Stimulated activated CD8-positive, alpha-beta memory T cell treated with anti-CD3 and anti-CD28 coated beads, Interleukin-4, amount 100 ng/mL, for 4 hours (primary cell): ENCODE measurements at places on chromosomes 12 and 14.

DNA sequence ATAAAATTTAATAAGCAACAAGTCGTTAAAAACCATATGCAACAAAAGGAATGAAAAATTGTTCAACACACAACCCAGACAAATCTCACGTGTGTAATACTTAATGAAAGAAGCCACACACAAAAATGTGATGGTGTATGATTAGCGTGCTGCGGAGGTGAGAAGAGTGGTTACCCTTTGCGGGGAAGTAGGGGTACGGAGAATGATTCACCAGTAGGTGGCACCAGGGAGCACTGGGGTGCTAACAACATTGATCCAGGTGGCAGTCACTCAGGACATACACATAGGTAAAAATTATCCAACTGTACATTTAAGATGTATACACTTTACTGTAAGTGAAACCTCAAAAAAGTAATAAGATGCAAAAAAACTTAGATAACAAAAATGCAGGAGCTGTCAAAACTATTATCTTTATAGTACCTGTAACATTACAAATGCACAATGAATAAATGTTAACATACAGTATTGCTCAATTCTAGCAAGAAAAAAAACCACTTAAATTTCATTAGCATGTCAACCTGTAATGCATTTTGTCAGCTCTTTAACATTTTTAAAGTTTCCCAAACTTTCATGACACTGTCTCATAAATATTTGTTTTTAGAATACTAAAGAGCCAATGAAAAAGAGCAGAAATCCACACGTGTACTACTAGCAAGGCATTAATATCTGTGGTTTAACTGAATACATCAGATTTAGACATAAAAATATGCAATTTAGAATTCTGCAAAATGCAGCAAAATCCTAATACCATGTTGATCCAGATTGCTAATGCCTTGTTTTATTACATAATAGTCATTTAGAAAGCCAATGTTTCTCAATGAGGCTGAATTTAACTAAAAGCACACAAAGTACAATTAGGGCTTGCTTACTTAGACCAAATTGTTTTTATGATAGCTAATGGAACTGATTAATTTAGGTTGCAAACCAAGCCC lies 46.7 kb downstream of the TMCC3 start:
- DNase-seq = no peak

GRCh38 chr12:41762691-41763090 lies 382.0 kb downstream of the GXYLT1 start:
- no peak for DNase-seq

DNA sequence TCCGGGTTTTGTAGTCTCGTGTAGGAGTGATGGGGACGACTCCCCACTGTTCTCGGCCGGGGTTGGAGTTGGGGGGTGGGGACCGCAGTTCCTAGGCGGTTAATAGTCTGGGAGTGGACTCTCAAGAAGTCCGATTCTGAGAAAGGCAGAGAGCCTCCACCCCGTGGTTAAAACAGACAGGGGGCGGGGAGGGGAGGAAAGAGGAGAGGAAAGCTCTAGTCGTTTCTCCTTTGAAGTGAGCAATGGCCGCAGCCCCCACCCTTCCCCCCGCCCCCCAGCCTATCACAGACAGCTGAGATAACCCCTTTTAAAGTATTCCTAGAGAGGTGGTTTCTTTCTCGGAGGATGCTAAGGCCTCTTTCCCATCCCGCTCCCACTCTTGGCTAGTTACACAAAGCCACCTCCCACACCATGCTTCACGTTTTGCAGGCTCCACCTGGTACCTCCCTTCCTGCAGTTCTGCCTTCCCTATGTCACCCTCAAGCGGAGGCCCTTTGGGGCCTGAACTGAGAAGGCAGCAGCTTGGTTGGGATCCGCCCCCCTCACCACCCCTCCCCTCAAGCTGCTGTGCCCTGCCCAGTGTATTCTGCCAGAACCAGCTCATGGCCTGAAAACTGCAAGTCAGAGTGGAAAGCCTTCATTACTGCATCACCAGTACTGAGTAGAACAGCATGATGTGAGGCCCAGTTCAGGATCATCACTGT lies 853 bp downstream of the USP5 start:
- DNase-seq = no peak

GRCh38 chr12:8566525-8566924 lies 25.8 kb upstream of the CLEC4E start:
- DNase-seq = no peak

DNA sequence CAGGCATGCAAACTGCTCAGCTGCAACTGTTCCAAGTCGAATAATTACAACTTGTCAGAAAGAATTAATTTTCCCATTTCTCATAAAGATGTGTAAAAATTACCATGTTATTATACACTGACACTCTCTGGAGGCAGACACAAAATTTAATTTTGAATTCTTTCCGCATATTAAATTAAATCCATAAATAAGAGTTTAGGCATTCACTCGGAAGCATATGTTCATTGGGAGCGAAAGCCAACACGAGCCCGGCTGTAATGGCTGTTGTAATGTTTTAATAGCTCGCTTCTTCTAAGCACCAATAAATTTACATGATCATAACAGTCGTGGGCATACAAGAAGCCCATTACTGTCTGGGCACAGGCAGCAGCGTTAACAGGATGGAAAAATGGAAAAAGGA lies 189.6 kb upstream of the SOX5 start:
- no peak for DNase-seq

GRCh38 chr12:112349431-112349830 lies 32.8 kb downstream of the HECTD4 start:
- no peak for DNase-seq

DNA sequence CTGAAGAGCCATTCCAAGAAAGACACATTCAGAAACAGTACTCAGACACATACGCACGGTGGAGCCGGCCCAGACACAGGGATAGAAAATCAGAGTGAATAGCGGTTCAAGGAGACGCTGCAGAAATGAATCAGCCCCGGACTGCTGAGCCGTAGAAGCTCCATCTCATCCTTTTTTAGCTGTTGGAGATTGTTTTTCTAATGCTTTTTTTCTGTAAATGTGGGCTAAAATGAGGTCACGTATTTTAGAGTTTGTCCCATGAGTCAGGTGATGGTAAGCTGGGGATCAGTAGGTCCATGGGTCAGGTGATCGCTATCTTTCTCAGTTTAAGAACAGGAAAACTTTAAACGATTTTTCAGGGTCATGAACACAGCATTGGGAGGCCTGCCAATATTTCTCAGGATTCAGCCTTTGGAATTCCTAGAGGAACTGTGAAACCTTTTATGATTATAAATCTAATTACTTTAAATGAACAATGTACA lies 202.4 kb downstream of the ITPR2 start:
- no peak for DNase-seq

- DNase-seq = no peak
These were observed 643.8 kb upstream of the ALG10B start for GRCh38 chr12:37672655-37673260.

- no peak for DNase-seq
These were observed 11.9 kb downstream of the DCTN2 start for GRCh38 chr12:57534991-57535543.
